Activated CD8-positive, alpha-beta T cell treated with anti-CD3 and anti-CD28 coated beads for 36 hours (primary cell): ENCODE measurements at places on chromosomes 4 and X.

DNA sequence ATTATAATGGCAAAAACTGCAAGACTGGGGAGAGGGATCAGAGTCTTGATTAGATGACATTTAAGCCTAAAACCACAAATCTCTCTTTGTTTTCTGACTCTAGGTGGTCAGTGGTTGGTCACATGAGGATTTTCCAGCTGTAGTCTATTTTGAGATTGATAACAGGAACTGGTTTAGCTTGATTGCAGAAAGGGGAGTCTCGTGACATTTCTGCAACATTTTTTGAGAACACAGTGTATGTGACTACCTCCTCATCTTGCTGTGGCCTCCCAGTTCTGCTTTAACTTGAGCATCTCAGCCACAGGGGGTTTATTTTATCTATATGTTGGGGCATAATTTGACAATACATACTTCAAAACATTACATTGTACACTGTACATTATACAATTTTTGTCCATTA is 726.4 kb upstream of the MAGEB2 start:
- no peak for DNase-seq

- no peak for DNase-seq
These were observed 1018.6 kb upstream of the DIAPH2 start for GRCh38 chrX:95666056-95666455.

- DNase-seq, result no peak
These were observed 476.4 kb downstream of the AFF2 start for GRCh38 chrX:148976571-148977400.

- no peak for DNase-seq
These were observed 1235.2 kb downstream of the PCDH7 start for GRCh38 chr4:31955346-31955745.

DNA sequence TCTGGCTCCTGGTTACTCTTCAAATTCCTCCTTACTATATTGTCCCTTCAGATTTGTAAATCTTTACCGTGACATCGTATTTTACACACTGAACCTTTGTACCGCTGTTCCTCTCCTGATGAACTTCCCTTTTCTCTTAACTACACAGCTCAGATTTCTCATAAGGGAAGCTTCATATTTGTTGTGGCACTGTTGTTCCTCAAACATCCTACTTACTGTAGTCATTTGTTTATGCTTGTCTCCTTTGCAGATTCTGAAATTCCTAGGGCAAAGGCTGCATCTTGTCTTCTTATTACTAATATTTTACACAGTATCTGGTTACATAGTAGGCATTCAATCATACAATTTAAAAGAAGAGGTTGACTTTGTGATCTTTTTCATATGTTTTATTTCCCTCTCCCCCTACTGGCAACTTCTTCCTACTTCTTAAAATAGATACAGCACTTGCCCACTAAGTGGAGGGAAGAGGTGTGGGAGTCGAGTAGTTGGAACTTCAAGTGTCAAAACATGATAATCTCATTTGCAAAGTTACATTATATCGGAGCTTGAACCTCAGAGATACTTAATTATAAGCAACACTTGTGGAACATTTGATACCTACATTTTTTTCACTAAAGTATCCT is 50.0 kb downstream of the TET2 start:
- no peak for DNase-seq

DNA sequence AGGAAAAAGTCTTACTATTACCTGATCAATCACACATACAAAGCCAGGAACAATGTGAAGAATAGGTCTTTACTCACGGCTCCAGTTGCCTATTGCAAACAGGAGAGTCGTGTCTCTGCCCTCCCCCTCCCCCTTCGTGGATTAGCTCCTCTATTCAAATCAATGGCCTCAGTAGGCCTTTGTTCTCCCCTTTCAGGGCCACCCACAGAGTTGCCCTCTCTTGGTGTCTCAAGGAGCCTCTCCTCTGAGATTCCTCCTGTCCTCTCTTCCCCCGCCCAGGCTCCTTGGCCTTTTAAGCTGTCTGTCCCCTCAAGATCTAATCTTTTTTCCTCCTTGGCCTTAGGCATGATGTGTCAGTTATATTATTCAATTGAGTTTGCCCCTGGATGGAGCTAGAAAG is 107.2 kb upstream of the NALF2 start:
- no peak for DNase-seq

- no peak for DNase-seq
These were observed 47.2 kb upstream of the GK2 start for GRCh38 chr4:79455216-79455615.

DNA sequence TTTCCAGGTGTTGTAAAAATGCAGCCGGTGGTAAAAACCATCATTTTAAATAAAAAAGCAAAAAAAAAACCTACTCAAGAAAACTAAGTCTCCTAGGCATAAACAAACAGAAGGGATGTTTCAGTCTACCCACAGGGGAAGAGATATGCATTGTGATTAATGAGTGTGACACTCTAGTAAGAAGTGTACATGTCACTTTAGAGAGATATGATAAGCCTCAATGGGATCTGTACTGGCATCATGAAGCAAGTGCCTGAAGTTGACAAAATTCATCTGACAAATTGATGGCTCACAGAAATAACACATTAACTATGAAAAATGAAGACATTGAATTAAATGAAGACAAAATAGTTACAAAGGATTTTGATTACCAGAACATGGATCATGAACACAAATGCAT is 162.7 kb downstream of the NPFFR2 start:
- DNase-seq, result no peak

DNA sequence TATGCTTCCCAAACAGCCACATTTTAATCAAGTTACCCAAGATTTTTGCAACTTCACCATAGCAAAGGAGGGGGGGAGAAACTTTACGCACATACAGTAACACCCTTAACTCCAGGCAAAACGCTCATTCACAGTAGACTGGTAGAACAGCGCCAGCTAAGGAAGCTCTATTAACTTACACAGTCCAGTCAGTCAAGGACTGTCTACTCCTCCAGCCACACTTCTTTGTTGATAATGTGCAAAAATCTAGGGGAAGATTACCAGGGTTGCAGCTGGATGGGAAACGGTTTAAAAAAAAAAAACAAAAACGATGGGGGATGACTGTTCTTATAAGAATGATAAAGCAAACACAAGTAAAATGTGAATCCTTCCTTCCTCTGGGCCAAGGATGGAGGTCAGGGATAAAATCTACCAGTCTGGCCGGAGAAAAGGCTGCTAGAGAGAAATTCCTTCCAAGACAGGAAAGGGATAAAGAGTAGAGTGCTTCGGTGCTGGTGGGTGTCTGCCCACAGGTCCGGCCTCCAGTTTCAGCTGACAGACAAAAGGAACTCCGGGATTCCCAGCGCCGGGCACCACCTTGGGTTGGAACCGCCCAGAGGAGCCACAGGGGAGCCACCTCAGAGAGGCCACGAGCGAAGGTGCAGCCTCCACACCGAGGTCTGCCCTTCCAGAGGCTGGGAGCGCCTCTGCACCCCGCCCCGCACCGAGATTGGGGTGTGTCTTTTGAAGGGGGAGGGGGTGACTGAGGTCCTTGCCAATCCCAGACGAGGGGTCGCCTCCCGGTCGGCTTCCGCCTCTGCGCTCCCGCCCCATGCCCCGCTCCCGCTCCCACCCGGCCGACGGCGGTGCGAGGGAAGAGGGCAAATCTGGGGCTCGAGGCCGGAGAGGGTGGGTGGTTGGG is 811 bp downstream of the ANKRD50 start:
- peak; percentile 7 for DNase-seq

DNA sequence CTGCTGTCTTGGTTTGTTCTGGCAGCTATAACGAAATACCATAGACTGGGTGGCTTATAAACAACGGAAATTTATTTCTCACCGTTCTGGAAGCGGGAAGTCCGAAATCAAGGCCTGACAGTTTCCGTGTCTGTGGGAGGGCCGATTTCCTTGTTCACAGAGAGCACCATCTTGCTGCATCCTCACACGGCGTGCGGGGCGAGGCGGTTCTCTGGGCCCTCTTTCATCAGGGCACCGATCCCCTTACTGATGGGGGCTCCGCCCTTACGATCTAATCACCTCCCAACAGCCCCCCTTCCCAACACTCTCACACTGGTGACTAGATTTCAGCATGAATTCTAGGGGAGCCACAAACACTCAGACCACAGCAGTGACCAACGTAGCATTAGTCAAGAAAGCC is 578.3 kb upstream of the FAT1 start:
- DNase-seq, result no peak

- DNase-seq, result no peak
These were observed 184.8 kb downstream of the UNC5C start for GRCh38 chr4:95363966-95364365.

DNA sequence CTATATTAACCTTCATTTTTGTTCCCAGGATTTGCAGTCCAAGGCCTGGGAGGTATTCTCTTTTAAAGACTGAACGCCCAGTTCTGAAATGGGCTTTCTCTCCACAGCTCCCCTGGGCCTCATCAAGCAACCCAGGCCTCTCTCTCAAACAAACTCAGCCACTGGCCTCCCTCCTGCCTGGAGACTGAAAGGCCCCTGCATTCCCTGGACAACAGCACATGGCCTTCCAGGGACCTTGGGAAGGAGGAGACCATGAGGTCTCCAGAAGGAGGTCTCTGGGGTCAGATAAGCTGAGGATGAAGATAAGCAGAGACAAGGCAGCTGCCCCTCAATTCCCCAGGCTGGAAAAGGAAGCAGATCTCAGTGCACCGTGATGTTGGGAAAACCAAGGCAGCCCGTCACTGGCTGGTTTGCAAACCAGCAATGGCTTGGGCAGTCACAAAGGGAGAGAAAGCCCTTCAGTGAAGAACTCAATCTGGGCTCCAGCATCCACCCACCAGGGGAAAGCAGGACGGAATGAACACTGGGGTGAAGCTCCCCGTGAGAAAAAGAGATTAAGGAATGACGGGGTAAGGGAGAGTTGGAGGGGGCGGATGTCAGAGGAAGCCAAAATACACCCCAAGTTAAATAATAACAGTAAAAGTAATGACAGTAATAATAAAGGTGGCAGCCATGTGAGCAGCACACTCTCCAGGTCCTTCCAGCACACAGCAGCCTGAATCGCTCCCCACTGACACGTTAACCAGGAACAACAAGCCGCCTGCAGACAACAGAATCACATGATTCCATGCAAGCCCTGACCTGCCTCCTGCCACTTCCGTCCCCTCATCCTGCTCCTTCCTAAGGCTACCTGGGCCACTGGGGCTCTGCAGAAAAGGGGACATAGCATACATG is 22.3 kb downstream of the AMOT start:
- DNase-seq, result no peak

DNA sequence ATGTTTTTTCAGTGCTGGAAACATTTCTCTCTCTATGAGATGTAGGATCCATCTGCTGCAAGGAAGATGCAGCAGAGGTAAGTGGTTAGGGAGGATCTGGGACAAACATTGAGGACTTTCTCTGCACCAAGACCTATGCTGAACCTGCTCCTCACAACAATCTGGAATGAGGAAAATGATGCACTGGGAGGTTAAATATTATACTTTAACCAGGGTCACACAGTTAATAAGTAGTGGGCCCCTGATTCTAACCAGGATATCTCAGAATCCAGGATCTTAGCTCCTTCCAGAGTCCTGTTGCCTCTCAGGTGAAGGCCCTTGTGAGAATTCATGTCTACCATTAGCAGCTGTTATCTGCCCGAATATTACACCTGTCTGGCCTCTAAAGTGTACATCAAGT is 7.0 kb downstream of the CXCL9 start:
- no peak for DNase-seq

- DNase-seq, result no peak
These were observed 100.7 kb upstream of the MAMLD1 start for GRCh38 chrX:150262456-150262855.

GRCh38 chrX:2508648-2509335 is 8.0 kb upstream of the DHRSX start:
- DNase-seq, result no peak

DNA sequence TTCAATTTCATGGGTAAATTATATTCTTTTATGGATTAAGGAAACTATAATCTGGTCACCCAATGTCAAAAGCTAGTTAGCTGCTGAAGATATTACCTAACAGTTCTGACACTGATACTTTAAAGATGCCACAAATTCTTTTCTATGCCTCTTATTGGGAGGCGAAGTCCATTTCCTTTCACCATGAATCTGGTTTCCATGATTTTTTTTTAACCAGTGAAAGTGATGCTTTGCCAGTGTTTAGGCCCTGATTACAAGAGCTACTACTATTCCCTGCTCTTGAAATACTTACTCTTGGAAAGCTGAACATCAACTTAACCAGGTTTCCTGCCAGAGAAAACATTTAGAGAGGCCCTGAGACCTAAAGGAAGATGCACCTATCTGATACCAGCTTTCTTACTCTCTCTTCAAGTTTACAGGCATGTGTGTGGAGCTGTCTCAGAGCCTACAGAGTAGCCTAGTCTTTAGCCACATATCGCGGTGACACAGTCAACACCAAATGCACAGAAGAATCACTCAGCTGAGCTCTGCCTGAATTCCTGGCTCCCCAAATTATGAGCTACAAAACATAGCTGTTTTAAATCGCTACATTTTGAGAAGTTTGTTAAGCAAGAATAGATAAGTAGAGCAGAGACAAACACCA is 1280.8 kb downstream of the PCDH7 start:
- DNase-seq, result no peak
